Ovary (tissue), 10 donors: ENCODE measurements at places on chromosomes 7 and 10. TPM values are rescaled to one million over a fixed set of nuclear protein-coding genes. Genes with fewer than 3 reads are reported as not detected.

GRCh38 chr7:118104812-118105441, 79.0 kb upstream of the LSM8 start:
- no peak for DNase-seq

- DNase-seq, result no peak
Measured at GRCh38 chr7:120360918-120361317, 87.9 kb downstream of the KCND2 start.

The FKBP6 gene
- not detected for total RNA-seq

The TBX20 gene
- total RNA-seq, result not detected

- DNase-seq, result no peak
Measured at GRCh38 chr10:58384095-58384494, 1.1 kb upstream of the TFAM start.

DNA sequence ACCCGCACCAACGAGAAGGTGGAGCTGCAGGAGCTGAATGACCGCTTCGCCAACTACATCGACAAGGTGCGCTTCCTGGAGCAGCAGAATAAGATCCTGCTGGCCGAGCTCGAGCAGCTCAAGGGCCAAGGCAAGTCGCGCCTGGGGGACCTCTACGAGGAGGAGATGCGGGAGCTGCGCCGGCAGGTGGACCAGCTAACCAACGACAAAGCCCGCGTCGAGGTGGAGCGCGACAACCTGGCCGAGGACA, 1.6 kb downstream of the VIM start:
- DNase-seq, result peak; percentile 74

DNA sequence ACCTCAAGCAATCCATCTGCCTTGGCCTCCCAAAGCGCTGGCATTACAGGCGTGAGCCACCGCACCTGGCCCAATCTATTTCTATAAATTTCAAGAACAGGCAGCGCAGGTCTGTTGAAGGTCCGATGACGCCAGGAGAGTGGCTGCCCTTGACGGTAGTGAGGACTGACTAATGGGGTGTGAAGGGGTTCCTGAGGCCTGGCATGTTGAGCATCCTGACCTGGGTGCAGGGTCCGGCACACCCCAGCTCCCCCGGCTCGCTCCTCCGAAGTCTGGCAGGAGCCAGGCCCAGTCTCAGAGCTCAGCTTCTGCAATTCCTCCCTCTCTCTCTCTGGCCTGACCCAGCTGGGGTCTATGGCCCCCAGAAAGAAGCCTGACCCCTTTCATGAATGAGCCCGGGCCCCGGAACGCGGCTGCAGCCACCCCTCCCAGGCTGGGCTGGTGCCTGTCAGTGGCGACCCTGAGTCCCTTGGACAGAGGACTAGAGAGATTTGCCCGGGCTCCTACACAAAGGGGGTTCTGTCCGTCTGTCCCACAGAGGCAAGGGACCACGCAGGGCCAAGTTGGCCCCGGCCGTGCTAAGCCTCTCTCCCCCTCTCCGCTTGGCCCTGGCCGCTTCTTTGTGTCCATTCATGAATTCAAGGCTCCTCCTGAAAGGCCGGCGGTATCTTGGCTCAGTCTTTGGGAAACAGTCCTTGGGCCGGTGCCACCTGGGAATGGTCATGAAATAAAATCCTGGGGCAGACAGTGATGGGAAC, 18.8 kb downstream of the MMD2 start:
- no peak for DNase-seq

DNA sequence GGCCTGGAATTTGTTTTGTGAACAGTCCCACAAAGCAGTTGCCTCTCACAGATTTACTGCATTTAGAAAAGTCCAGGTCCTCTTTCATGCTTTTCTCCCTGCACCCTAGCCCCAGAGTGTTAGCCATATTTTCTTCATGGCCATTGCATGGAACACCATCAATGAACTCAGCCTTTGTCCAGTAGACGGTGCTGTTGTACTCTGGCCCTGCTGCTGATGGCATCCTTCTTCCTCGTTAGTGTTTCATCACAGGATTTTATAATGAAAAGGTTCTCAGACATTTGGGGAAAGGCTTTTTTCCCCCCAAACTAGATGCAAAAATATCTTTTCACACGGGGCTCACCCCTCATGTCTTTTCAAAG, 93.0 kb upstream of the SLC25A13 start:
- DNase-seq, result no peak

The MAT1A gene
- 0.72 TPM for total RNA-seq

DNA sequence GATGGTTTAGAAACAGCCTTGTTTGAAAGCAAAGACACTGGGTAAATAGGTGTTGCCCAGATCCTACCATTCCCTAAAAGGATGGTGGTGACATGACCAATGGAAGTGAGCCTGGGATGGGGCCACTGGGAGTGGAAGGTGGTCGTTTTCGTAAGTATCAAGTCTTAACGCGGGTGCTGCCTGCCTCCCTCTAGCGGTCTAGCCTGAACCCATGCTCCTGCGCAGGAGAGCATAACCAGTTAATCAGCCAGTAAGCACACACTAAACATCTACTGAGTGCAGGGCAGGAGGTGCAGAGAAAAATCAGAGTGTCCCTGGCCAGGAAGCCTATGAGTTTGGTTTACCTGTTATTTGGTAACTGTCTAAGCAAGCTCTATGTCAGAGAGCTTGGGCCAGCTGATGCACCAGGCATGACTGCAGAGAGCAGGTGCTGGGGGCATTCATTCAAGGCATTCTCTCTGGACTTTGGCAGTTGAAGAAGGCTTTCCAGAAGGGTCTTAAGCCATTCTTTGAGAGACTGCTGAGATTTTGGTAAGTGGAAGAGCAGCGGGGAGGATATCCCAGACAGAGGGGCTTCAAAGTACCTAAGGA, 930 bp downstream of the GARIN1A start:
- DNase-seq, result no peak

- DNase-seq, result peak; percentile 82
Measured at GRCh38 chr10:50739618-50740292, at the start of gene ASAH2B. Gene ASAH2B (plus strand): TSS chr10:50739936. CDS start chr10:50745131, 5,195 bp downstream.

DNA sequence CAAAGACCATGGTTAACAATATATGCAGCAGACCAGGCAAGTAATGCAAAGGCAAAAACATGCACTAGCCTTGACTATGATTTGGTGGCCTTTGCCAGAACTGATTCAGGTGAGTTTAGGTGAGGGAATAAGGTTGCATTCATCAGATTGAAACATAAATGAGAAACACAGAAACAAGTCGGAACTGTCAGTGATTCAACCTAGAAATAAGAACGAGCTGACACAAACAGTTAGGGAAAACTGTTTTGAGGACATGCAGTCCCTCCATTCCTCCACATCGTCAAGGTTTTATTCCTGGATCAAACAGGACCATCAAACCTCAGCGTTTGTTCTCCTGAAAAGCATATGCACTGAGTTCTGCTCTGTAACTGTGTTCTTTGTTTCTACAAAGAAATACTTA, 1.8 kb downstream of the ZNF248 start:
- DNase-seq, result no peak

The SH2D4B gene
- not detected for total RNA-seq

The FKBP14 gene
- 5.9 TPM for total RNA-seq

DNA sequence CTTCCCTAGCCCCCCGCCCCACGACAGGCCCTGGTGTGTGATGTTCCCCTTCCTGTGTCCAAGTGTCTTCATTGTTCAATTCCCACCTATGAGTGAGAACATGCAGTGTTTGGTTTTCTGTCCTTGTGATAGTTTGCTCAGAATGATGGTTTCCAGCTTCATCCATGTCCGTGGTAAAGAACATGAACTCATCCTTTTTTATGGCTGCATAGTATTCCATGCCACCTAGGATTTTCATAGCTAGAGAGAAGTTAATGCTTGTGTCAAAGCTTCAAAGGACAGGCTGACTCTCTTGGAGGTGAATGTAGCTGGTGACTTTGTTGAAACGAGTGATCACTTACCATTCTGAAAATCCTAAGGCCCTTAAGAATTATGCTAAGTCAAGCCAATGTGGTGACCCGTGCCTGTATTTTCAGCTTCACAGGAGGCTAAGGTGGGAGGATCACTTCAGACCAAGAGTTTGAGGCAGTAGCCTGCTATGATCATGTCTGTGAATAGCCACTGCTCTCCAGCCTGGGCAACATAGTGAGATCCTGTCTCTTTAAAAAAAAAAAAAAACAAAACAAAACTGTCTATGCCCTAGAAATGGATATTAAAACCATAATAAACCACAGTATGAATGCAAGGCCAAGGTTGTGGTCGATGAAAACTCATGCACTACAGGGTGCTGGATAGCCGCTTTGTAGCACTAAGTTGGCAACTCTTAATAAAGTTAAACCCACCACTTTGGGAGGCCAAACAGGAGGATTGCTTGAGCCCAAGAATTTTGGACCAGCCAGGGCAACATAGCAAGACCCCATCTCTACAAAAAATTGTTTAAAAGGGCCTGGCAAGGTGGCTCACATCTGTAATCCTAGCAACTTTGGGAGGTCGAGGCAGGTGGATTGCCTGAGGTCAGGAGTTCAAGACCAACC, 52.0 kb downstream of the CUL1 start:
- DNase-seq, result no peak

The FZD8 gene
- total RNA-seq, result 14.9 TPM

The SUN3 gene
- not detected for total RNA-seq

- DNase-seq, result no peak
Measured at GRCh38 chr7:42913591-42913990, 1.7 kb upstream of the C7orf25 start.

The SFXN3 gene
- total RNA-seq, result 20.2 TPM

GRCh38 chr7:21054427-21055112, 267.9 kb upstream of the SP8 start:
- DNase-seq, result no peak

- DNase-seq, result no peak
Measured at GRCh38 chr10:11387044-11387443, 224.4 kb downstream of the USP6NL start.

DNA sequence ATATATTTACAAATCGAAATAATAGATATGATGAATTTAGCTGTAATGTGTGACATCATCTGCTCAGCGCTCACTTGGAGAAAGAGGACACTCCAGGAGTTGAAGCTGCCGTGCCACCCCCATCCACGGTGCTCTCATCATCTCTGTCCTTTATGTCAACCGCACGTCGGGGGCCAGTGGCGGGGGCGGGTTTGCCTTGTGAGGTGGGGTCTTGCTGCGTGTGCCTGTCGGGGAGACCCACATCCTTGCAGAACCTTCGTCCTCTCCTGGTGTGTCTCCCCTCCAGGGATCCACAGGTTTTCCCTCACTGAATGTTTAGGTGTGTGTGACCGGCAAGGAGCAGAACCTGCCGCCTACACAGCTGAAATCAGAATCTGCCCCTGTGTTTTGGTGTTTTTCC, 71.6 kb downstream of the INPP5A start:
- DNase-seq, result peak; percentile 28

- no peak for DNase-seq
Measured at GRCh38 chr10:61617586-61617985, 45.1 kb upstream of the CABCOCO1 start.

- DNase-seq, result no peak
Measured at GRCh38 chr7:143458263-143458662, 15.0 kb downstream of the TAS2R60 start.

GRCh38 chr7:74496272-74496671, 42.6 kb downstream of the GTF2IRD1 start:
- no peak for DNase-seq

The FAM221A gene
- 5.5 TPM for total RNA-seq

The CTAGE15 gene
- 0.63 TPM for total RNA-seq

DNA sequence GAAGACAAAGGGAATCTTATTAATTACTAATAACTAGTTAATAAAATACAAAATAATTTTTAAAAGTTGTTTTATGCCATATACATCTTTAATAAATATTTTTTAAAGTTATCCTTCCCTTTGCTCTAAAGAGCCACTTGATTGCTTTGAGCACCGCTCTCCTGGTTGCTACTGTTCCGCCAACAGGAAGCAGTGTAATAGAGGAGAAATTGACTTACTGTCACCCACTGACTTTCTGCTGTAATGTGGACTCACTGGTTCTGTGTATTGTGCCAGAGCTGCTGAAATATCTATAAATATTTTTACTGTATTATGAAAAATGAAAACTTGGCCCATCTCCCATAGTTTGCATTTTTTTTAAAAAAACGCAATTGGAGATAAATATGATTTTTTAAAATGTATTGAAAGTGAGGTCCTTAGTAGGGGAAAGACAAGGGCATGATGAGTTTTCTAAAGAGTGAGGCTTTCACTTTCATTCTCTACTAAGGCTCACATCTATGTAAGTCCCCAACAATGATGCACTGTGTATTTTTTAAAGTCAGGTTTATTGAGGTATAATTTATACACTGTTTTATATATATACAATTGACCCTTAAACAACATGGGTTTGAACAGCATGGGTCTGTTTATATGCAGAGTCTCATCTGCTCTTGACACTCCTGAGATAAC, 100.5 kb downstream of the NPY start:
- no peak for DNase-seq

GRCh38 chr7:51318886-51319579, 2.4 kb upstream of the COBL start:
- DNase-seq, result no peak

DNA sequence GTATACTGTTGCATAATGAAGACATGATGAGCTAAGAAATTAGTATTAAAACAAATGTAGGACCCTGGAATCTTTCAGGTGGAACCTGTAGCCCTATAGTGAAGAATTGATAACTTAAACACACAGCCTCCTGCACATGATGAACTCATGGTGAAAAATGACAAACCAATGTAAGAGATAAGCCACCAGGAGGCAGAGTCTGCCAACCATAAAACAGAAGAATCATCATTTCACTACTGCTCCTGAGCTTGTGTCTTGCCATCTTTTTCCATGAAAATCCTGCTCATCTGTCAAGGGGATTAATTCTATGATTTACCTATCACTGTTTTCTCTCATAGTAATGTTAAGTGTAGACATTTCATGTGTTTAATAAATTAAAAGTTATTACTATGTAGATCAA, 363.9 kb downstream of the MALRD1 start:
- DNase-seq, result no peak

- no peak for DNase-seq
Measured at GRCh38 chr10:119769886-119770285, 44.0 kb downstream of the INPP5F start.

- DNase-seq, result no peak
Measured at GRCh38 chr10:92811986-92812385, 36.3 kb upstream of the EXOC6 start.

The GNAT3 gene
- total RNA-seq, result not detected

The TUBAL3 gene
- total RNA-seq, result not detected

The INA gene
- not detected for total RNA-seq

DNA sequence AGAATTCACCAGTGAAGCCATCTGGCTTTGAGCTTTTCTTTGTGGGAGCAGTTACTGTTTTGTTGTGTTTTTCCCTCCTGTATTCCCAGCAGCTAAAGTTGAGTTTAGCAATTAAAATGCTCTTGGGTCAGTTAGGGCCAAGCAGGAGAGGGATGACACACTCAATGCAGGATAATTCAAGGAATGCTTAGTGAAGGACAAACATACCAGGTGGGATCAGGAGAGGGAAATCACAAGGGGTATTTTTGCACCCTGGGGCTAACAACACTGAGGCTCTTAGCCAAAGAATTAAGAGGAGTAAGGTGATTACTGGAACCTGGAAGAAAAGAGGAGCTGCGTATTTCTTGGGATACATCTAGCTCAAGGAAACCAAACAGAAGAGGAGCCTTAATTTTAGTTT, 82.4 kb upstream of the KCND2 start:
- DNase-seq, result no peak

DNA sequence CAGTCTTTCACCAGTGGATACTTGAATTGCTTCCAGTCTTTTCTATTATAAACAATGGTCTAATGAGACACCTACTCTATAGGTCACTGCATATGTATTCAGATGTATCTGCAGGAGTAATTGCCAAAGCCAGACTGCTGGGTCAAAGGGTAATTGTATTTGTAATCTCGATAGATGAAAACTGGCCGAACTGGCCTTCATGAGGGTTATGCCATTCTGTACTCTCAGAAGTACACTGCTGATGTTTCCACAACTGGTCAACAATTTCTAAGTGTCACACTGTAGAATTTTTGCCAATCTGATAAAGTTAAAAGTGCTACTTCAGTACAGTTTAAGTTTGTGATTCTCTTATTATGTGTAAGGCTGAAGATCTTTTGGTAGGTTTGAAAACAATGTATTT, 64.6 kb downstream of the JAZF1 start:
- no peak for DNase-seq

The GJD4 gene
- not detected for total RNA-seq
